ENCODE measurements at places on chromosomes 6 and 20.

DNA sequence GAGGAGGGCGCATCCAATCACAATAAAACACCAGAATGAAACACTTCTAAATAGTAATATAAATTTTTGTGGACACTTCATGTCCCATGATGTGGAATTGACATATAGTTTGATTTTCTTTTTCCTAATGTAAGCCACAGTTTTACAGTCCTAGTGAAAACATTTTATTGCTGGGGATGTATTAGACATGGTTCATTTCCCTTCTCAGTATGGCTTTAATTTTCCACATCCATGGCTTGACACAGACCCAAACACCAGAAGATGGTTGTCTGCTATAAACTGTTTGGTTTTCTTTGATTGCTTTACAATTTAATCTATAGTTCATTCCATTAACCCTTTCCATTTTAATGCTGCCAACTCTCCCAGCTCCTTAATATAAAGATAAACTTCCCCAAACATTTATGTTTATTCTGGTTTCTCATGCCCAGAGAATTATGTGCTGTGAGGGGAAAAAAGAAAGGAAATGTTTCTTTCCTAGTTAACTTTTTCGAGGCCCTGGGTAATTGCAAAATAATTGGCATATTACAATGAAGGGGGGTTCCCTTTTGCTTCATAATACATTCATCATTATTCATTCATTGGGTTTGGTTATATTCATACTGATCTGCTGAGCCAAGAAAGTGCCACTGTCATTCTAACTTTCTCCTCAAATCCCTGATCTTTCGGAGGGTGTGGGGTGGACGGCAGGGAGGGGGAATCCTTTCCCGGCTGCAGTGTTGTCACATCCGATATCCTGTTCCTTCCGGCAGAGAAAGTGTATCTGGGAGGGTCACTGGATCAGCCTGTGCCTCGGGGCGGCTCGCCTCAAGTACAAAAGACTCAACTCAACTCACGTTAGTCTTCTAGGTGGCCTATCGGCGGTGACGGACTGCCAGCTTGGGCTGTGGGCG, 127.6 kb upstream of the TFAP2D start:
- no peak for DNase-seq

GRCh38 chr6:39347906-39348585, 25.5 kb upstream of the KCNK16 start:
- peak; percentile 85 for DNase-seq

DNA sequence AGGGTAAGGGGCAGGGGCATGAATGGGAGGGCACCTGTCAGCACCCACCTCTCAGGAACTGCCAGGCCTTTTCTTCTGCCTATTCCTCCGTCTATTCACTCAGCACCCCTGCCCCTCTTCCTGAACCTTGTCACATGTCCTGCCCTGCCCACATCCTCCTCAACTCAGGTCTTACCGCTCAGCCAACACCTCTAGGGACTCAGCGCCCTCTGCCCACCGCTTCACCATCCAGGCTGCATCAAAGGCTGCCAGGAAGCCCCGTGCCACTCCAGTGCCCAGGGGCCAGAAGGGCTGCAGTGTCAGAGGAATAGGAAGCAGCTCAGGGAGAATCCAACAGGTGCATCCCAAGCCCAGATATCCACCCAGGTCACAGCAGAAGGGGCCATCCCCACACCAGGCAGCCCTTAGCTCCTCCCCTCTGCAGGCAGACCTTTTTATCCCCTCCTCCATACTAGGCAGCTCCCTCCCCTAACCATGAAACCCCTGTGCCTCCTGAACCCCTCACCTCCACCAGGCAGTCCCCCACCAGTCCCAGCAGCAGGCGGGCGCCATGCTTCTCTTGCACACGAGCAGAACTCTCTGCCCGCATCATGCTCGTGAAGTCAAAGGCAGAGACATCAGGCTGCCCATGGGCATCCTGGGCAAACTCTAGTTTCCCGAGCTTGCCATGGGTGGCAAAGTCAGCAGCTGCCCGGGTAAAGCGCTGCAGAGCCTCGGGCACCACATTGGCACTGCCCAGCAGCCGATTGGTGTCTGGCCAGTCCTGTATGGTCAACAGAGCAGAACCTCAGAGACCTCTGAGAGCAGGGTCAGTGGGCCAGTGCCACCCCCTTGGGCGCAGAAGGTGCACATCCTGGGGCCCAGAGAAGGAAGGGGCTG, 5.5 kb downstream of the MICAL1 start:
- no peak for DNase-seq

DNA sequence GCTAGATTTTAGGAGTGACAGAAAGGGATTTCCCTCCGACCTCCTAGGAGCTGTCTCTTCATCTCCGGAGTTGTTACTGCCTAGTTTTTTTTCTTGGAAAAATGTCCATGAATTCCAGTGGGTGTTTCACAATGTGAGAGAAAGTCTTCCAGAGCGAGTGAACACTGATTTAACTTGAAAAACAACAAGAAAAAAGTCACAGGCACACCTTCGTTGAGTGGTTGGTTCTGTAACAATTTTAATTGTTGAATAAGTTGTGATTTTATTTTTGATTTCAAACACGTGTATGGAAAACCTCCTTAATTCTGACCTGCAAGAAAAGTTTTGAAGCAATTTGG, 2.9 kb downstream of the TFAP2C start:
- DNase-seq, result no peak

GRCh38 chr20:15882553-15882952, 690.7 kb downstream of the KIF16B start:
- no peak for DNase-seq

GRCh38 chr6:157455731-157456523, 74.9 kb downstream of the ZDHHC14 start:
- DNase-seq, result no peak

- no peak for DNase-seq
Measured at GRCh38 chr6:135212020-135212806, 31.1 kb downstream of the MYB start.

DNA sequence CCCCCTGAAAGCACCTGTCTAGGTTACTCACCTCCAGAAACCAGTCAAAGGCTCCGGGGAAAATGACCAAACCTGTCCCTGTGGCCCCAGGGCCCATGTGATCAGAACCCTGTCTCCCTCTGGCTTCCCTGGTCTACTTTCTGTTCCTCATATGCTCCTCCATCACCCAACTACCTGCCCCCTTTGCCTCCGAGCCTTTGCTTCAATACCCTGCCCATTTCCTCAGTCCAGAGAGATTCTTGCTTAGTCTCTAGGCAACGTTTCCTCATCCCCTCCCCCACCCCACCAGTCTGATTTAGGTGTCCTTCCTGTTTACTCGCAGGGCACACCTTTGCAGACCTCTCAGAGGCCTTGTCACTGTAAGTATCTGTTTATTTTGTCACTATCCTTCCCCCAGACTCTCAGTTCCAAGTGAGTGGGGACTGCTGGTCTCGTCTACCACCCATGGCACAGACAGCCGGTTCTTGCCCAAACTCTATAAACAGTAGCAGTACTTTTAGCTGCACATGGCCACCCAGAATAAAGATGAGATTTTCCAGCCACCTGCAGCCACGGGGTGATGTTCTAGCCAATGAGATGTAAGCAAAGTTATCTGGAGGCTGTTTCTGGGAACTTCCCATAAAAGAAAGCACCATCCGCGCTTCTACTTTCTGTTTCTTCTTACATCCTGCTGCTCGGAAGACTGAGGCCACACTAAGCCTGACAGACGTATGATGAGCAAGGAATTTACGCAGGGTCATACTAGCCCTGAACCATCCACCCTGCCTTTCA, 13.3 kb downstream of the ELOVL5 start:
- DNase-seq, result no peak

DNA sequence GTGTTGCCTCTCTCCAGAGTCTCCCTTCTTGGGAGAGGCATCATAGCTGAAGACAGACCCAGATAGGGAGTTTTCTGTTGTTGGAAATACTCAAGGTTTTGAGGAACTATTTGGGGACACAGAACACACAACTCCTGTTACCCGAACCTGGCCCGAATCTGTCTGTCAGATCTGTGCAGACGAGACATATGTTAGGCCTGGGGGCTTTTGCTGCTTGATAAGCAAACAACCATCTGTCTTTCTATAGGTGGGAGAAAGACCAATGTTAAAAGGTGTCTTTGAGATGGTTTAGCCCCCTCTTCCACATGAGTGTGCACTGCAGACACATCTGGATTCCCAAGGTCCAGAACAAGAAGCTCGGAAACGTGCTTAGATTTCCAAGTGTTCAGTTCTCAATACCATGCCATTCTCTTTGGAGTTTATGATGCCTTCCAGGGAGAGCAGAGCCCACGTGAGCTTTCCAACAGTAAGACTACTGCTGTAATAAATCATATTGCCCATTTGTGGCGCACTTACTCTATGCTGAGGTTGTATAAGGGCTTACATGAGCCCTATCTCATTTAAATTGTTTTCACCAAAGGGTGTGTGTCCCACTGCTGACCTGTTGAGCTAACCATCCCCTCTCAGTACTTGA, 3.8 kb upstream of the STX16 start:
- no peak for DNase-seq

GRCh38 chr20:51122931-51123658, 100.2 kb upstream of the KCNG1 start:
- no peak for DNase-seq

GRCh38 chr20:61888101-61888865, 177.4 kb downstream of the TAF4 start:
- DNase-seq, result no peak

DNA sequence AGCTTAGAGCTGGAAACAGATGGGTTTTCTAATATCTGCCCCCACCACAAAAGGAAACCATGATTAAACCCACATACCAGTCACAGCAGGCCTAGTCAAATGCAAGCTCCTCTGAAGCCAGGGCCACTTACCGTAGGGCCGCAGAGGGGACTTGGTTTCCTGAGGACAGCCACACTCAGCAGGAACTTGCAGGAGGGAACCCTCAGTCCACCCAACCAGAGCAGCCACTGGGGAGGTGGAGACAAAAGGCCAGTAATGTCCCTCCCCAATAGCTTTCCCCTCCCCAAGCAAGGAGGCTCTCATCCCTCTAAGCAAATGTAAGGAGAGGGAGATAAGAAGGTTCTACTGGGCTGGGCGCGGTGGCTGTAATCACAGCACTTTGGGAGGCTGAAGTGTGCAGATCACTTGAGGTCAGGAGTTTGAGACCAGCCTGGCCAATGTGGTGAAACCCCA, 384.4 kb upstream of the JARID2 start:
- no peak for DNase-seq

- no peak for DNase-seq
Measured at GRCh38 chr6:15536198-15536955, 126.5 kb downstream of the DTNBP1 start.

DNA sequence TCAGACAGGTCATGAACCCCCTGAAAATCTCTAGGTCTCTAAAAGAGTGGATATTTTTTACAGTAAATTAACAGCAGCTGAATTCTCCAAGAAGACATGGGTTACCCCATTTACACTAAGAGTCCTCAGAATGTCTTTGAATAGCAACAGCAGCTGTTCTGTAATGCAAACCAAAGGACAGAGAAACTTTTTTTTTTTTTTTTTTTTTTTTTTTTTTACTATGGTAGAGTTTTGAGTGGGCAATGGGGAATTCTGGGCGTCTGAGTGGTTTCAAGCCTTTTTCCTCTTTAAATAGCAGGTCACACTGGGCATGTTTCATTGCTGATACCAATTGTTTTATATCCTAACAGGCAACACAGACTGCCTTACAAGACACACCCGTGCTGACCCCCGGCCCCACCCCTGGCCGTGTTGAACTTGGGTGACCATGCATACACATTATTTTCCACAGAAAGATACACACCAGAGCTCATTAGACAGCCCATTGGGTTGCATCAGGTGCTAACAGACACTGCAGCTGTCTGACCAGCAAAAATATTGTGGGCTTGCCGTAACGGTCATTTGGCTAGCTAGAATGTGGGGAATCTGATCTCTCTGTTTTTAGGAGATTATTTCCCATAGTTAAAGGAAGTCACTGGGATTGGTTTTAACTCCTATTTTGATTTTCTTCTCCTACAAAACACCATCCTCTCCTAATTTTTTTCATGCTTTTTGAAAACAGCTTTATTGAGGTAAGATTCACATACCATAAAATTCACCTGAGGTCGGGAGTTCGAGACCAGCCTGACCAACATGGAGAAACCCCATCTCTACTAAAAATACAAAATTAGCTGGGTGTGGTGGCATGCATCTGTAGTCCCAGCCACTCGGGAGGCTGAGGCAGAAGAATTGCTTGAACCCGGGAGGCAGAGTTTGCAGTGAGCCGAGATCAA, 26.7 kb upstream of the IRF4 start:
- DNase-seq, result no peak

DNA sequence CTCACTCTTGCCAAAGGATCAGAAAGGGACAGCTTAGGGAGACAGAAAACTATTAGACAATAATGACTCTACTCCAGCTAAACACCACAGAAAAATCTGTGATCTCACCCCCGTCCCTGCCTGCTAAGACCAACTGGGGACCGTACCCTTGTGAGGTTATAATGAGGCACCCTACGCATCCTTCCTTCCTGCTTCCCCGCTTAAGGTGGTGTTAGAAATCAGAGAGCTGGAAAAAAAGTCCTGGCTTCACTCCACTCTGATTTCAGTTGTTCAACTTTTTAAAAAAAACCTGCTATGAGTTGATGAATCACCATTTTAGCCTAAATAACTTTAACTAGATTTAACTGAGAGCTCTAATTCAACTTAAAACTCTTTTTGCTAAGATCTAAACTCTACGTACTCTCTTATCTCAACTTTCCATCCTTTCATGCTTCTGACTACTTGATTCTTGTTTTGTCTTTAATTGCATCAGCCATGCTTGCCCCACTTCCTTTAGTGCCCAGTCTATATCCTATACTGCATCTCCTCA, 35.8 kb upstream of the TMEM14A start:
- no peak for DNase-seq

GRCh38 chr20:5448449-5449118, 131.8 kb upstream of the PROKR2 start:
- peak; percentile 37 for DNase-seq

DNA sequence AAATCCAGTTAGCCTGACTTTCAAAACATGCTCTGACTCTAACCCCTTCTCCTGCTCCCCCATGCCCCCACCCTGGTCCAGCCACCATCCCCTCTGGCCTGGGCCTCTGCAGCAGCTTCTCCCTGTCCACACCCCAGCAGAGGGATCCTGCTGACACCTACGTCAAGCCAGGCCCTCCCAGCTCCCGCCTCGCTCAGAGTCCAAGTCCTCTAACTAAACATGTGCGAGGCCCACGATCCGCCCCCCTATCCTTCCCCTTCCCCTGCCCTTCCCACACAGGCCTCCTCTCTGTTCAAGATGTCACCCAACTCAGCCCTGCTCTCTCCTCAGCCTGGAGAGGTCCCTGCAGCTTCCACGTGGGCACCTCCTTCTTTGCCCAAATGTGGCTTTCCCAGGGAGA, 33.7 kb downstream of the NFATC2 start:
- DNase-seq, result no peak

- no peak for DNase-seq
Measured at GRCh38 chr6:143150281-143150680, 89.6 kb downstream of the AIG1 start.

- no peak for DNase-seq
Measured at GRCh38 chr6:169156108-169156792, 97.4 kb downstream of the THBS2 start.

- DNase-seq, result no peak
Measured at GRCh38 chr20:10665027-10665561, 8.7 kb downstream of the JAG1 start.
